ENCODE measurements at places on chromosomes 7 and 10. TPM values are rescaled to one million over a fixed set of nuclear protein-coding genes. Genes with fewer than 3 reads are reported as not detected.

The CALHM1 gene
- not detected for total RNA-seq

The GPR85 gene
- not detected for total RNA-seq

The ZNF485 gene
- 2.4 TPM for total RNA-seq

The HYAL4 gene
- not detected for total RNA-seq

The CACNB2 gene
- not detected for total RNA-seq

The ODAD2 gene
- not detected for total RNA-seq

The HABP2 gene
- total RNA-seq = not detected

The DNAJC12 gene
- total RNA-seq = not detected

The GDF2 gene
- not detected for total RNA-seq

The ACHE gene
- total RNA-seq = 0.25 TPM

The FBXW4 gene
- 74.1 TPM for total RNA-seq

The ADIRF gene
- 0.42 TPM for total RNA-seq

The CNNM1 gene
- 0.16 TPM for total RNA-seq

The ATP5MK gene
- 135 TPM for total RNA-seq

The ANTXRL gene
- not detected for total RNA-seq

The BTBD16 gene
- total RNA-seq = not detected
